ENCODE measurements at places on chromosomes 13 and 19.

DNA sequence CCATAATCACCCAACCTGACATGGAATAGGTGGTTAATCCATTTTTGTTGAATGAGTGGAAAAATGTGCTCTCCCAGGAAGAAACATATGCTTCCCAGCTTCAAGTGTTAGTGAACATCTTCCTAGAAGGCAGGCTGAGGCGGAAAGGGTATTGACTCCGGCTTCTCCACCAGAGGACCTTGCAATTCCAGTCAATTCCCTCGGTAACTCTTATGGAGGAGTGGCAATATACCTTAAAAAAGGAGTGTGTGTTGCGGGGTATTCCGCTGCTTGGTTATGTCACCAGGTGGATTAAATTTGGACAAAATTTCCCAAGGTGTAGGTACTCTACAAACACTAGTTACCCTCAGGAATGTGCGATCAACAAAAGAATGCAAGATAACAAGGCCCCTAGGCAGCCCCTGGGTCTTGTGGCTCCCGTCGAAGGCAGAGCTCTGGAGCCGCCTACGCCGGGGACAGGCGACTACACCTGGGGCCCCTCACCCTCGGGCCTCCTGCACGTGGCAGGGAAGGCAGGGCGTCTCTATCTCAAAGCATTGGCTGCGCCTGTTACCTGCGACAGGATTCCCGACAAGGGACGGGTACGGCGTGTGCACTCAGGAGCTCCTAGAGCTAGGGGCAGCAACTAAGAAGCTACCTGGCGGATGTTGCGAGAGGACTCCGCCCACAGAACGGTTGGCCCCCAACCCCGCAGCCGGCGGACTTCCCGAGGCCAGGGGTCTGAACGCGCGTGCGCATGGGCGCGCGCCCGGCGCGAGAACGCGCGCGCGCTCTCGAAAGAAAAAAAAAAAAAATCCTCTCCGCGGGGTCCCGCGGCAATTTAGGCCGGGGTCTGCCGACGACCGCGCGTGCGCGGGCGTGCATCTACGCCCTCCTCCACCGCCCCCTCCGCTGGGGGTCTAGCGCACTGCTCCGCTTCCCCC, at the start of gene WDR87:
WDR87 (minus strand) TSS at position 649 of the 923 bp plus-strand sequence. CDS start 8,355 bp downstream, outside the sequence.
- peak; percentile 11 for DNase-seq

DNA sequence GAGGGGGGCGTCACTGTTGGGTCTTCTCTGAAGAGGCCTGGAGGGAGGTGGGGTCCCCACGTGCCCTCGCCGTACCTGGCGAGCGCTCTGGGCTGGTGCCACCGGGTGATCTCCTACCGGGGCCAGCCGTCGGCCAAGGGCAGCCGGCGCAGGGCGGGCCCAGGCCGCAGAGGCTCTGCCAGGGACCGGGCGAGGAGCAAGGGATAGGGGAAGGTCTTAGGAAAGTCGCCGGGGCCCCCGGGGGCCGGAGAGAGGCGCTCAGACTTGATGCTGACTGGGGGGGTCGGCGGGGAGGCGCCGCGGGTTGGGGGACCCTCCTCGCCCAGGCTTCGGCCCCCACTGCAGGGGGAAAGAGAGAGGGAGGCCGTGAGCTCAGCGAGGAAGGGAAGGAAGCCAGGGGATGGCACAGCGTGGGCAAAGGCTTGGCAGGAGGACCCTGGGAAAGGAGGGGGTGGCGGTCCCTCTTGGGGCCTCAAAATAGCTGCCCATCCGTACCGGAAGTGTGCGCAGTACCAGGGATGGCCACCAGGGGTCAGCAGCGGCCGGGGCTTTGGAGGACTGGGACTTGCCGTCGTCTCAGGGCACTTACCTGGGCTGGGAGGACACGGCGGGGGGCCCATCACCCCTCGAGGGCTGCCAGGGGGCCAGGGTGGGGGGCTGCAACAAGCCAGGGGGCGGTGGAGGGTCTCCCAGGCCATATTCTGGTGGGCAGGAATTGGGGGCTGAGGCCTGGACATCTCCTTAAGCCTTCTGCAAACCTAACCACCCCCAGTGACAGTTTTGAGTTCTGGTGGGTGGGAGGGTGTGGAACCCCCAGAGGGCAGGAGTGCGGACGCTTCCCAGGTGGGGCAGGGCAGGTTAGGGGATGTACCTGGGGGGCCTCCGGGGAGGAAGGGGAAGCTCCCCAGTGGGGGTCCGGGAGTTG, 7.7 kb upstream of the TMEM161A start:
- peak; percentile 68 for DNase-seq

DNA sequence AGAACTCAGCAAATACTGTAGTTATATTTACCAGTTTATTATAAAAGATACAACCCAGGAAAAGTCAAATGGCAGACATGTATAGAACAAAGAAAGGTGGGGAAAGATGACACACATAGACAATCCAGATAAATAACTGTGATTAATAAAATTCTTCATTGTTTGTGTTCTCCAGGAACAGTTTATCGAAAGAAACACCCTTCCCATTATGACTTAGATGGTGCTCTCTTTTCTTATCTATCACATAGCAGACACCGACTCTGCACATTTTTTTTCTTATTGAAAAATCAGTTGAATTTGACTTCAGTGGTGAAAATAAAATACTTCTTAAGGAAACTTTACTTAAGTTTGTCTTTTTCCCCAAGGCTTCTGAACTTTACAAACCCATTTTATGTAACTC, 6.2 kb downstream of the ZNF708 start:
- DNase-seq, result no peak

- peak; percentile 81 for DNase-seq
These were observed 849 bp downstream of the GAS6 start for GRCh38 chr13:113862931-113863523.

DNA sequence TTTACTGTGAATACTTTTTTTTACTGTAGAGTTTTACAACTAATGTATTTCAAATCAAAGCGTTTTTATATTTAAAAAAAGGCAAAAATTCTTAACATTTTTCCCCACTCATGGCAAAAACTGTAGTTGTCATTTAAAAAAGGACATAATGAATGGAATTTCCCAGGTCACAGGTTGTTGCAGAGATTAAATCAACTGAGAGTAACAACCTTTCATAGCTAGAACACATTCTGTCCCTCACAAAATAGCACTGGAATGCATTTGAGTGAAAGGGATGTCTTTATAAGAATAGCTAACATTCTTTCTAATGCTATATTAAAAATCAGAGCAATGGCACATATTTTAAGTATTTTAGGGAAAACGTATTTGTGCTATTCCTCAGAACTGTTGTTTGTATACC, 1393.3 kb upstream of the ATXN8OS start:
- no peak for DNase-seq

DNA sequence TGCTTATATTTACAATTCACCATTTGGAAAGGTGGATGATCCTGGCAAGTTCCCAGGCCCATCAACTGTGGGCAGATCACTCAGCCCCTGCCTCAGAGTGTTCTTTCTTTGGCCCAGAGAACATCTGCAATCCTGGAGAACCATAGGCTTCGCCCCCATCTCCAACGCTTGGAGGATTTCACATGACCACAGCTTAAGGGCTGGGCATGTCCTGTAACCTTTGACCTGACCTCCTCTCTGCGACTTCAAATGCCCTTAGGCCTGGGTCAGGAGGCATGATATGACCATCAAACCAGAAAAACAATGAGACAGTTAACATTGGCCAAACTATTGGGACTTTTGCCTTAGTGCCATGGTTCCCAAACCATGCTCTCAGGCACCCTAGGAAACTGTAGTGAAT, 7.2 kb upstream of the MBNL2 start:
- no peak for DNase-seq

DNA sequence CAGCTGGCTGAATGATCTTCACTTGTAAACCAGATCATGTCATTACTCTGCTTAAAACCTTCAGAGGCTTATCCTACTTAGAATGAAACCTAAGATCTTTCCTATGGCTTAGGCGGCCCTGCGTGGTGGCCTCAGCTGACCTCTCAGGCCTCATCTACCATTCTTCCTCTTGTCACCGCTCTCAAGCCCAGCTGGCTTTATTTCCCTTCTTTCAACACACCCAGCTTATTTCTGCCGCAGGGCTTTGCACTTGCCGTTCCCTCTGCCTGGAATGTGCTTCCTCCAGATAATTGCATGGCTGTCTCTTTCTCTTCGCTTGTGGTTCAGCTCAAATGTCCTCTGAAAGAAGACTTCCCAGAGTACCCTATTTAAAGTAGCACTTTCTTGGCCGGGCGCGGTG, 3.6 kb upstream of the ASF1B start:
- DNase-seq, result no peak

Measured in heart left ventricle (tissue), 16 donors.